ENCODE measurements at places on chromosomes 11 and 22.

GRCh38 chr11:88515002-88515401 lies 177.5 kb upstream of the CTSC start:
- no peak for DNase-seq

- DNase-seq, result no peak
Measured at GRCh38 chr22:17633217-17633997, 4.9 kb upstream of the ATP6V1E1 start.

DNA sequence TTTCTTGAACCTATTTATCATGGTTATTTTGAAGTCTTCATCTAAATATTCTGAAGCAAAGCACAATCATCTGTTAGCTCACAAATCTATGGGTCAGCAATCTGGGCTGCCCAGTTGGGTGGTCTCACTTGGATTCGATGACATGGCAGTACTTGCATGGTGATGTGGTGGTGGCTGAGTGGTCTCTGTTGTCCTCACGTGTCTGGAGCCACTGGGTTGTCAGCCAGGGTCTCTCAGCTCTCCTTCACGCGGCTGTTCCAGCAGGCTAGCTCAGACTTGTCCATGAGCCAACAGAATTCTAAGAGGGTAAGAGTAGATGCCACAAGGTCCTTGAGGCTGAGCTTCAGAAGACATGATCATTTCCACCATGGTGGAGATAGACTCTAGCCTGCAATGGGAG lies 66.4 kb upstream of the KCNQ1OT1 start:
- peak; percentile 26 for DNase-seq

DNA sequence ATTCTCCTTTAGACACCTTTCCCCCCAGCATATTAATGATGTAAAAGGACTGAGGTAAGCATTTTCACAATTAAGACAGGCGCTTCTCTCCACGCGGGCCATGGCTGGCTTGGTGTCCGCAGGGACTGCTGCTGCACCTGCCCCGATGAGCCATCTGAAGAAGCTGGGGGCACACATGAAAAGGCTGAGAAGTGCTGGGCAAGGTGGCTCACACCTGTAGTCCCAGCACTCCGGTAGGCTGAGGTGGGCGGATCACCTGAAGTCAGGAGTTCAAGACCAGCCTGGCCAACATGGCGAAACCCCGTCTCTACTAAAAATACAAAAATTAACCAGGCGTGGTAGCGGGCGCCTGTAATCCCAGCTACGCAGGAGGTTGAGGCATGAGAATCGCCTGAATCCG lies 21.3 kb downstream of the KRTAP5-6 start:
- no peak for DNase-seq

DNA sequence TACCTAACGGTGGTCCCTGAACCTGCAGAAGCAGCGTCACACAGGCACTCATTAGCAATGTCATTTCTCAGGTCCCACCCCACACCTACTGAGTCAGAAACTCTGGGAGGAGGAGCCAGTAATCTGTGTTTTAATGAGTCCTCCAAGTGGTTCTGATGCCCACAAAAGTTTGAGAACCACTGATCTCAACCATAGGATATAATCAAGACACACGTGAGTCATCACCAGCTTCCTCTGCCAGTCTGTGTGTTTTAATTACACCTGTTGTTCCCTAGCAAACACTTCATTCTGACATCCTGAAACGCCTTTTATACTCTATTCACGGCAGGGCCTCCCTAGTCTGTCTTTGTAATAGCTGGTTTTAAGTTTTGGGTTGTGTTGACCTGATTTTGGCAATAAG lies 5.8 kb downstream of the TECTA start:
- no peak for DNase-seq

DNA sequence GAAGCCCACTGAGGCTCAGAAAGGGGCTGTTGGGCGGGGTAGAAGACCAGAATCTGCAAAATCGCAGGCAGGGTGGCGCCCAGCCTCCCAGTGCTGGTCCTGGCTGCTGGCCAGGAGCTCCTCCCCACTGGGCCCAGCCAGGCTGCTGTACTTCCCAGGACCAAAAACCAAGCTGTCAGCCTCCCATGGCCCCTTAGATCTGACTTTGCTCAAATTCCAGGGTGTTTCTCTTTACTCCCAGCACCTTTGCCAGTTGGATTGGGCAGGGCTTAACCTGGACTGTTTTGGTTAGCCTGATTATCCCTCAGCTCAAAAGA lies 44.2 kb upstream of the WEE1 start:
- no peak for DNase-seq

GRCh38 chr11:114162719-114163123 lies 103.2 kb downstream of the ZBTB16 start:
- DNase-seq, result no peak

DNA sequence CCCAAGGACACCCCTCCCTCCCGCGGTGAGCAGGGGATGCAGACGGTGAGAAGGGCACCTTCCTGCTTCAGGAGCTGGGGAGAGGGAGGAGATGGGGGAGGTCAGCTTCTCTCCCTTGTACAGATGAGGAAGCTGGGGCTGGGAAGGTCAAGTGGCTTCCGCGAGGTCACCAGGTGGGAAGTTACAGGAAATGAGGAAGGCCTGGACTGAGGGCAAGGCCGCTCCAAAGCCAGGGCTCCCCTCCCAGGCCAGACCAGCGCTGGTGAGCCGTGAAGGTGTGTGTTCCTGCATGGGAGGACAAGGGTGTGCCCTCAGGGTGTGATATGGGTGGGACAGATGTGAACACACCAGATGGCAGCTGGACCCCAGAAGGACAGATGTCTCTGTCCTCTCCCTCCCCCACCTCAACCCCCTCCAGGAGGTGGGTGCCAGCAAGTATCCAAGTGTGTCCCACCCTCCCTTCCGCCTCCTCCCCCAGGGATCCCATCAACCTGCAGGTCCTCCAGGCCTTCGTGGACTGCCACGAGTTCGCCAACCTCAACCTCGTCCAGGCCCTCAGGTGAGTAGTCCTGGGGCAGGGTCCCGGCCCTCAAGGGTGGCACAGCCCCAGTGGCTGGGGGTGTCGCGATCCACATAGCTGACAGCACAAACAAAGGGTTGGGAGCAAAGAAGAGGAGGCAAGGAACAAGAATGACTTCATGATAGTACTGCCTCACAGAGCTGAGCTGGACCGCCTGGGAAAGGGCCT lies 16.6 kb downstream of the CYTH4 start:
- no peak for DNase-seq

DNA sequence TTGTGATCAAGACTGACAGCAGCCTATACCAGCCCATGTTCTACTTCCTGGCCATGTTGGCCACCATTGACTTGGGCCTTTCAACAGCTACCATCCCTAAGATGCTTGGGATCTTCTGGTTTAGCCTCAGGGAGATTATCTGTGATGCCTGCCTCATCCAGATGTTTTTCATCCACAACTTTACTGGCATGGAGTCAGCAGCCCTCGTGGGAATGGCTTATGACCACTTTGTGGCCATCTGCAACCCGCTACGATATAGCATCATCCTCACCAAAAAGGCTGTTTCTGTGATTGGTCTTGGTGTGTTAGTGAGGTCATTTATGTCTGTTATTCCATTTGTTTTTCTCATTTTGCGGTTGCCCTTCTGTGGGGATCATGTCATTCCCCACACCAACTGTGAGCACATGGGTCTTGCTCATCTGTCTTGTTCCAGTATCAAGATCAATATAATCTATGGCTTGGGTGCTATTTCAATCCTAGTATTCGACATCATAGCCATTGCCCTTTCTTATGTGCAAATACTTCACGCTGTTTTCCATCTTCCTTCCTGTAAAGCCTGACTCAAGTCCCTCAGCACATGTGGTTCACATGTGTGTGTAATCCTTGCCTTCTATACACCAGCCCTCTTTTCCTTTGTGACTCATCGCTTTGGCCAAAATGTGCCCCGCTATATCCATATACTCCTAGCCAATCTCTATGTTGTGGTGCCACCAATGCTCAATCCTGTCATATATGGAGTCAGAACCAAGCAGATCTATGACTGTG lies 23.6 kb downstream of the OR52E1 start:
- DNase-seq, result no peak

DNA sequence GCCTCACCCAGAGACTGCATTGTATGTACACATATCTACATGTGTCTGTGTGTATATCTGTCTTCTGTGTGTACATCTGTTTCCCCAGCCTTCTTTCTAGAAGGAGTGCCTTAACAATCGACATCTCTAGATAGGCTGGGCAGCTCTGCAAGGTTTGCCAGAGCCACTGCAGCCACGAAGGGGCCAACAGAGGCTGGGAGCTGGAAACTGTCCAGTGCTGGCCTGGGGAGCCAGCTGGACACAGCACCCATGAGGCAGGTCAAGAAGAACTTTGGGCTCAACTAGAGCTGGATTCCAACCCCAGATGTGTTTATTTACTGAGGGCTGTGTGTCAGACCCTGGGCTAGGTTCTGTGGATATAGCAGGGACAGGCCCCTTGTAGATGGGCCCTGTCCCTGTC lies 3.3 kb downstream of the SGSM1 start:
- no peak for DNase-seq

GRCh38 chr22:32618441-32619140 lies 144.0 kb downstream of the FBXO7 start:
- no peak for DNase-seq

GRCh38 chr22:30043161-30043560 lies 37.1 kb upstream of the HORMAD2 start:
- DNase-seq, result no peak

- DNase-seq, result peak; percentile 58
Measured at GRCh38 chr11:117143390-117143789, 697 bp upstream of the PAFAH1B2 start.

- no peak for DNase-seq
Measured at GRCh38 chr11:20087118-20087521, 73.2 kb downstream of the DBX1 start.

GRCh38 chr11:120773501-120774031 lies 250.3 kb upstream of the TBCEL start:
- no peak for DNase-seq
